ENCODE measurements at places on chromosomes 1 and 21.

DNA sequence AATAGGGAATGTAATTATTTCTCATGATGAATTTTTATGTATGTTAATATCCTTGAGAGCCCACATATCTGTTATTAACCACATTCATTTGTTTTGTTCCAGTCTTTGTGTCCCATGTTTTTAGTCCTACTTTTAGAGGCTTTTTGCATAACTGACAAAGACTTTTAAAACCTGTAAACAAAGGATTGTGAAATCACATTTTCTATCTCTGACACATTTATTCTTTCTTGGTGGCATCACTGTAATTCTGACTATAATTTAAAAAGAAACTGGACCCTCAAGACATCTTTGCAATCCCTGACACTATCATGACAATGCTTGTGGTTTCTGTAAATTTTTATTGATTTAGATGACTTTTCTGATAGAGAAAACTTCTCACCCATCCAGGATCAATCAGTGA lies 313.1 kb downstream of the SIPA1L2 start:
- peak; percentile 54 for DNase-seq

DNA sequence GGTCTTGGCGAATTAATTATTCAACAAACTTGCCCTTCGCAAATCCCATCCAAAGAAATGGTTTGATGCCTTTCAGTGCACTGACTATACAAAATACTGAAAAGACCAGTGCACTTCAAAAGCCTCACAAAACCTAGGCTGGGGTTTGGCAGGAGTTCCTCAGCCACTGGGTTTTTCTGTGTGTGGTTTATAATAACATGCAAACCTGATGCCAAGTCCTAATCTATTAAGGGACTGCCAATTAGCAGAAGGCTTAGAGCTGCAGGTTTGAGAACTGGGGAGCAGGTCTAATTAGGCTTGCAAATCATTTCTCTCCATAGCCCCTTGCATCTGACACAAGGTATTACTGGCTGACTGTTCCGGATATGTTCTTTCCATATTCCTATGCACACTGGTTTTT lies 27.7 kb downstream of the PLPP3 start:
- DNase-seq: no peak

DNA sequence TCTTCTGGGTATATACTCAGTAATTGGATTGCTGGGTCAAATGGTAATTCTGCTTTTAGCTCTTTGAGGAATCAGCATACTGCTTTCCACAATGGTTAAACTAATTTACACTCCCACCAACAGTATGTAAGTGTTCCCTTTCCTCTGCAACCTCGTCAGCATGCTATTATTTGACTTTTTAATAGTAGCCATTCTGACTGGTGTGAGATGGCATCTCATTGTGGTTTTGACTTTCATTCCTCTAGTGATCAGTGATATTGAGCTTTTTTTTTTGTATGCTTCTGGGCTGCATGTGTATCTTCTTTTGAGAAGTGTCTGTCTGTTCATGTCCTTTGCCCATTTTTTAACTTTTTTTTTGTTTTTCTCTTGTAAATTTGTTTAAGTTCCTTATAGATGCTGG lies 279.4 kb downstream of the PTGER3 start:
- DNase-seq: no peak

DNA sequence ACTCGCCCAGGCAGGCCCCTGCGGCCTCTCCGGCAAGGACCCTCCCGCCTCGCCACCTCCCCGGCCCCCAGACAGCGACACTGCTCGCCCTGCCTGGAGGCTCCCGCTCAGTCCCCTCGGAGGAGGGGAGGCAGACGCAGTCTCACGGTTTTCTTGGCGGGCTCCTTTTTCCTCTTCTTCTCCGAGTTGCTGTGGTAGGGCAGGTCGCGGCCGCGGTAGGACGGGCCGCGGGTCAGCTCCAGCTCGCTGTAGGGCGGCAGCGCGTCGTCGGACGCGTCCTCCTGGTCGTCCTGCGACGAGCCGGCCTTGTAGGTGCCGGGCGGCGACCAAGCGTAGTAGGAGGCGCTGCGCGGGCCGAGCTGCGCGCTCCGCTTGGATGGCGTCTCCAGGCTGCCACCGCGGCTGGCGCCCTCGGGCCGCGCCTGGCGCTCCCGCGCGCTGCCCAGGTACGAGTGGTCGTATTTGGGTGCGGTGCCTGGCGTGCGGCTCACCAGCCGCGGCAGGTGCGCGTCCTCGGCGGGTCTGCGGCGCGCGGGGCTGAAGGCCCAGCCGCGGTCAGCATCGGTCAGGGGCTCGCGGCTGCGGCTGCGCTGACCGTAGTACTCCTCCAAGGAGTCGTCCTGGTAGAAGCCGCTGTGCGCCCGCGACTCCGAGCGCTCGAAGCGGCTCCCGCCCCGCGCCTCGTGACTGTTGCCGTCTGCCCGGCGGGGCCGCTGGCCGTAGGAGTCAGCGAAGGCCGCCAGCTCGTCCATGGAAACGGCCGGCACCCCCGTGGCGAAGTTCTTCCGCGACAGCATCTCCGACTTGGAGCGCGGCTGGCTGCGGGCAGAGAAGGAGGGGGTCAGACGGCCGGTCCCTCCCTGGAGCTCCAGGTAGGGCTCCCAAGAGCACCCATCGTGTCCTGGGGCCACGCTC lies 44.8 kb upstream of the TADA1 start:
- DNase-seq: no peak

DNA sequence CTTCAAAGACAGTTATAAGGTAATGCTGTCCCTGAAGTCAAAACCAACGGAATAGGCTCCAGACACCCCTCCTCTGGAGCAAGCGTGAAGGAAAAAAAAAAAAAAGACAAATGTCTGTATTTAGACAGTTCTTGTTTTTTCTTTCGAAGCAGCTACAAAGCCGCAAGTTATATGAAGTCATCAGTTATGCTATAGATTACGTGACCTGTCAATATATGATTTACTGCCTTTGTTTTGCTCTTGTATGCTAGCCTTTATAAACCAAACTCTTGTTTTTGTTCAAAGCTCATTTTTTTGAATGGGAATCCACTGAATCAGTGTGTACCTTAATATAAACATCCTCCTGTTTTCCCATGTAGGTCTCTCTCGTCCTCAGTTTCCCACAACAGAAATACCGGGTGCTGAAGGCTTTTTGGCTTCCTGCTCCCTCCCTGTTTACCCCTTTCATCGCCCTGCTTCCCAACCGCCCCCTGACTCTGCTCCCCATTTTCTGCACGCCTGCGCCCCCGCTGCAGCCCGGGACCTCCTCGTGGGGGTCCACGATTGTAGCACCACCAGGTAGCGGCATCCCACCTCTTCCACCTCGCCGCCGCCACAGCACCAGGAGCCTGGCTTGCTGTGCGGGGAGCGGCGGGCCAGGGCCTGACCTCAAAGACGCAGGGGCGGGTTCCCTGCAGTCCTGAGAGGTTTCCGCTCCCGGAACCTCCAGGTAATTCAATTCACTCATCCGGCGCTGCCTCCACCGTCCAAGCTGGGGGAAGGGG lies 5.2 kb upstream of the ZNF678 start:
- no peak for DNase-seq

- DNase-seq: no peak
Observed at GRCh38 chr1:14698314-14698713, 99.8 kb downstream of the KAZN start.

GRCh38 chr21:37815893-37816292 lies 100.4 kb downstream of the KCNJ6 start:
- no peak for DNase-seq

All from bronchial epithelial cell (primary cell).